Stimulated activated CD8-positive, alpha-beta memory T cell treated with anti-CD3 and anti-CD28 coated beads, Interleukin-4, amount 100 ng/mL, for 1 hour (primary cell): ENCODE measurements at places on chromosomes 5 and 9.
A peak's percentile ranks its signal among the peaks of the same experiment; 100 is the strongest.

GRCh38 chr5:82413302-82414040, 135.3 kb upstream of the RPS23 start:
- no peak for DNase-seq

- no peak for DNase-seq
Observed at GRCh38 chr5:171149772-171150171, 159.3 kb upstream of the TLX3 start.

DNA sequence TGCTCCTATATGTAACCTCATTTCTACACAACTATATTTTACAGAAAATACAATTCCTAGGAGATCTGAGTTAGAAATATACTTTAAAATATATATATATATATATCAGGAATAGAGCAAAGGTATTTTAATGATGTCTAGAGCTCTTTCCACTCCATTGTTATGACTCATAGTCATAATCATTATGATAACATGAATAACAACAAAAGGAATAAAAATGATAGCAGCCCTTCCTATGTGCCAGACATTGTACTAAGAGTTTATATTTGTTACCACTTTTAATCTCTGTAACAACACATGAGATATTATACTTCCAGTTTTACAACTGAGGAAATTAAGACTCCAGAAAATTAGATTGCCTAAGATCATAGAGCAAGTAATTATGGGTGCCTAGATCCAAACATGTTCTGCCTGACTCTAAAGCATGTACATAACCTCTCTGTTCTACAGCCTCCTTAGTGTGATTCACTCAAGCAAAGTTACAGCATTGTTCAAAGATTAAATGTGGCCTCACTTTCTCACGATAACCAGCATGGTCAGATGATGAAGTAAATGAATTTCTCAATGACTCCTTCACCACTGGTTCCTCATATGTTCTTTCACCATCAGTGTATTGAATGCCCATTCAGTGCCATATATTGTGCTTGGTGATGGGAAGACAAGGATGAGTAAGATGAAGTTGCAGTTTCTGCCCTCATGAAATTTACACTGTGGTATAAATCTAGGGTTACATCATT, 452.1 kb downstream of the EFNA5 start:
- DNase-seq: no peak

GRCh38 chr5:84218546-84218945, 166.1 kb downstream of the EDIL3 start:
- DNase-seq: no peak

DNA sequence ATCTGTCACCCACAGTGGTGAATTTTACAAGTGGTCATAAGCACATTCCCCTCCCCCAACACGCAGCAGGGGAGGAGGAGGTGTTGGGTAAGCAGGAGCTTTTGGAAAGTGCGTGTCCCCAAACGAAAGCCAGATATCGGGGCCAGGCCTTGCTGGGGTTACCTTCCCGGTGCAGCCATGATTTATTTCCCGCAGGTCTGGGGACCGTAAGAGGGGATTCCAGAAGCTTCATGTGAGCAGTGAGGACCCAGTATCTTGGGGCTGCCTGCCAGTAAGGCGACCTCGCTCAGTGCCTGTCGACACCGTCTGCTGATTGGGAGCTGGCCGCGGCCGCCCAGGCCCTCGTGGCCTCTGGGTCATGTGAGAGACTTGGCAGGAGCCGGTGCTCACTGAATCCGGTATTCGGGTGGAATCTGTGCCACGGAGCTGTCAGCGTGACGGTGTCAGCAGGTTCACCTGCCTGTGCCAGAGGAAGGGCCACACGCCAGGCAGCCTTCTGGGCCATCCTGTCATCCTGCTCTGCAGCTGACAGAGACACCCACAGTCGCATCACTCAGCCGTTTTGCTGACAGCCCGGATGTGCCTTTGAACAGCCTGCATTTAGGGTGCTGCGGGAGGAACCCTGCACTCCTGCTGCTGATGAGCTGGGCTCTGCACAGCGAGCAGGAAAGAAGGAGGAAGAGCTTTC, 37.3 kb downstream of the SEC61B start:
- no peak for DNase-seq

DNA sequence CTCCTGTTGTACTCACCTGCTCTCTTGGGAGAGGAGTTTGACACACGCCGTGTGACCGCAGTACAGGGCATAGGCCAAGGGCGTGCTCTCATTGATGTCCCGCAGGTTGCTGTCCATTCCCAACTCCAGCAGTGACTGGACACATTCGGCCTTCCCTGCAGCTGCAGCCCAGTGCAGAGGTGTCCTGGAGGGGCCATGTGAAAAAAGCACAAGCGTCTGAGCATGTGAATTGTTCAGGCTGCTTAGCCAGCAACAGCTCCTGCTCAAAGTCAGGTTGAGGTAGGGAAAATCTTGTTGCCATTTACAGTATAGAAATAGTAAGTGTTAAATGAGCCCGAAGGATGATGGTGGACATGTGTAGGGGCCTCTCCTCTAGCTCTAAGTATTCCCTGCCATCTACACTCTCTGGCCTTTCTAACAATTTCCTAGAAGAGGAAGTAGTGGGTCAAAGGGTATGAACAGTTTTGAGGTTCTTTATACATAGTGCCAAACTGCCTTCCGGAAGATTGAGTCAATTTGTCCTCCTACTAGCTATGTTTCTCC, 116.5 kb downstream of the ANKRD55 start:
- DNase-seq: no peak

- DNase-seq: no peak
Observed at GRCh38 chr9:88980740-88981203, 10.5 kb upstream of the S1PR3 start.

DNA sequence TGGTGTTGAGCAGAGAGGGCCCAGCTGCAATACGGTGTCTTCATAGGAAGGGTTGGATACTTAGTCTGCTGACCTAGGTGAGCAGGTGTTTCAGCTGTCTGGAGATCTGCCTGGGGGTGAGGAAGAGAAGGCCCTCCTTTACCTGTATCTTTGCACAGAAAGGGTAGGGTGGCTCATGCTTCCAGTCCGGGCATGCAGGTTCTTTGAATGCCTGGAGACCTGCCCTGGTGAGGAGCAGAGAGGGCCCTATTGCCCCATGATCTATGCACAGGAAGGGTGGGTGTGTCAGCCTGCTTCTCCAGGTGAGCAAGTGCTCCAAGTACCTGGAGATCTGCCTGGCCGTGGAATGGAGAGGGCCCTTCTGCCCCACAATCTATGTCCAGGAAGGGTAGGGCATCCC, 63.0 kb downstream of the FER start:
- no peak for DNase-seq

GRCh38 chr5:45376417-45376816, 319.8 kb downstream of the HCN1 start:
- DNase-seq: no peak

DNA sequence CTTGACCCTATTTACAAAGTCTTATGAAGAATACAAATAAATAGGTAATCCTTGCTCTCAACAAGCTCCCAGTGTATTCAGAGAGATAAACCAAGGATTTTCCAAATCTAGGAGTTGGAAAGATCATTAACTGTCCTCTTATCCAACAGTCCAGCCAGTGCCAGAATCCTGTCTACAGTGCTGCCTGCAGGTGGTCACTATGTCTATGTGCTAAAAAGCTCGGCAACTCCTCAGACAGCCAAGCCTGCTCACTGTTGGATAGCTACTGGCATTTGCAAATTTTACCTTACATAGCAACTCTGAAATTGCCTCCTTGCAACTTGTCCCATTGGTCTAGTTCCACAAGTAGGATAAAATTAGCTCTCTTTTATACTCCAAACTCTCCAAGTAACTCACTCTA, 187.4 kb downstream of the DCP2 start:
- DNase-seq: no peak

- no peak for DNase-seq
Observed at GRCh38 chr9:1051210-1051583, 1.0 kb downstream of the DMRT2 start.

GRCh38 chr9:68498816-68499215, 41.9 kb downstream of the TMEM252 start:
- no peak for DNase-seq

DNA sequence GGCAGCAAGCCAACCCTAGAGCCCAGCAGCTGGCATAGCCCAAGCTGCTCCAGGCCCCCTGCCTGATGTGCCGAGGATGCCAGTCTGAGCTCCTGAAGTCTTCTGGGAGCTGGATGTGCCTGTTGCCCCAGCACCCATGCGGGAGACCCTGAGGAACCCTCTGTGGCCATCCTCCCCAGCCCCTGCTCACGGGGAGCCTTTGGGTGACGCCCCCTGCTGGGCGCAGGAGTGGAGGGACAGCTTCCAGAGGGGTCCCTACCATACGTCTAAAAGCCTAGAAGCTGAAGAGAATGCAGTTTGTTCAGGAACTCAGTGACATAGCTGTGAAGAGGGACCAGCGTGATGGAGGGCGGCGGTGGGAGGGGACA, 33.1 kb upstream of the MVB12B start:
- no peak for DNase-seq

DNA sequence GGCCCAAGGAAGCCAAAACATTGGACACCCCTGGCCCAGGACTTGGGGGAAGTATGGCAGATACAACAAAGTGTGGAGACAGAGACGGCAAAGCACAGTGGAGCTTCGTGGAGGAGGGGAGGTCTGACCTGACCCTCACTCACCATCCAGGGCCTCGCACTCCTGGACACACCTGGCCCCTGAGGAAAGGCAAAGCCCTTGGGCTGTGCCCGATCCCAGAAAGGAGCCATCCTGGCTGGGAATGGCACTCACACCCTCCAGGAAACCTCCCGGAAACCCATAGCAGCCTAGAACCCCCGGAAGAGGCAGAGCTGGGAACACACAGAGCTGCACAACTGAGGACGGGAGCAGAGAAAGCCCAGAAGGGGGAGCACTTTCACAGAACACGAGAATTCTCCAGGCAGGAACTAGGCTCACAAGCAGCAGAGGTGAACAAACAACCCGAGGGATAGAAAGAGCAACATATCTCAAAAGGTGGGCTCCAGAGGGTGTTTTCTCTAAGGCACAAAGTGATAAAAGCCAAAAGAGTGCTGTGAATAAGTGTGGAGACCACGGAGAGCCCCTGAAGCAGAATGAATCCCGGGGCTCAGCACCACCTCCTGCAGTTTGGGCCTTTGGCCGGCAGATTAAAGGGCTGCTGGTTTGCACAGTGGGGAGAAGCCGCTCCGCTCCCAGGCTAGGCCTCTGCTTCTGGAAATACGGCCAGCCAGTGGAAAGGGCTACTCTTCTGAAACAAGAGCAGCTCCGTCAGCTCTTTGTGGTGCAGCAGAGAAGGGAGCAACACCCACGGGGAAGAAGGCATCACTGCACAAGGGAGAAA, 108.2 kb downstream of the UBE2R2 start:
- no peak for DNase-seq

GRCh38 chr9:108816037-108816436, 39.7 kb downstream of the ACTL7B start:
- no peak for DNase-seq

- DNase-seq: no peak
Observed at GRCh38 chr9:121567500-121568342, 68.1 kb upstream of the GGTA1 start.

GRCh38 chr9:84374013-84374412, 33.5 kb upstream of the SLC28A3 start:
- DNase-seq: no peak

GRCh38 chr5:147369742-147370374, 135.0 kb downstream of the STK32A start:
- DNase-seq: no peak

DNA sequence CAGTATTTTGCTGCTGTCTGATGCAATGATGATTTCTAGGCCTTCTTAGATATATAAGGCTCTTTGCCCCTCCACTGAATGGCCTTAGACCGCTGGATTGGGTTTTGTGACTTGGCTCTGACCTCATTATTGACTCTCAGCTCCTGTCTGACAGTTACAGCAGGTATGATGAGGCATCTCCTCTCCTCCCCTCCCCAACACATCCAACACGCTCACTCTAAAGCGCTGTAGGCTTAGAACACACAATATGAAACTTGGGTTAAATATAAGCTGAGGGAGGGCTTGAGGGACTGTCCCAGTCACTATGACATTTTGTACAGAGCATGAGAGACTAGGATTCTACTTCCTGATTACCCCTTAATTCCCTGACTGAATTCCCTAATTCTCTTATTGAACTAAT, 18.8 kb upstream of the CER1 start:
- DNase-seq: no peak

GRCh38 chr5:42612750-42613366, 143.8 kb upstream of the CCDC152 start:
- DNase-seq: no peak

- DNase-seq: no peak
Observed at GRCh38 chr5:157747766-157748700, 4.5 kb downstream of the LSM11 start.

GRCh38 chr9:104556830-104557634, 11.9 kb upstream of the OR13C8 start:
- DNase-seq: no peak

GRCh38 chr5:16780325-16780724, 155.8 kb downstream of the MYO10 start:
- DNase-seq: no peak

GRCh38 chr5:95808686-95809413, 13.7 kb downstream of the GLRX start:
- peak; percentile 59 for DNase-seq
